ENCODE measurements at places on chromosomes 1 and 21.

- DNase-seq: no peak
- no peaks in the 10 kb centered on the region for H3K27me3 ChIP-seq
- H3K36me3 ChIP-seq: no peaks in the 10 kb centered on the region
Observed at GRCh38 chr21:25323356-25323949, 283.8 kb downstream of the MRPL39 start.

- no peaks in the 10 kb centered on the region for H3K27me3 ChIP-seq
- no peak overlapping the region for H3K27ac ChIP-seq
- H3K36me3 ChIP-seq: no peaks in the 10 kb centered on the region
- no peak overlapping the region for H3K4me3 ChIP-seq
Observed at GRCh38 chr21:42537106-42537742, 23.6 kb downstream of the SLC37A1 start.

- no peaks in the 10 kb centered on the region for H3K36me3 ChIP-seq
- no peak overlapping the region for H3K4me3 ChIP-seq
- no peak for DNase-seq
Observed at GRCh38 chr1:41420860-41421259, 59.6 kb downstream of the FOXO6 start.

DNA sequence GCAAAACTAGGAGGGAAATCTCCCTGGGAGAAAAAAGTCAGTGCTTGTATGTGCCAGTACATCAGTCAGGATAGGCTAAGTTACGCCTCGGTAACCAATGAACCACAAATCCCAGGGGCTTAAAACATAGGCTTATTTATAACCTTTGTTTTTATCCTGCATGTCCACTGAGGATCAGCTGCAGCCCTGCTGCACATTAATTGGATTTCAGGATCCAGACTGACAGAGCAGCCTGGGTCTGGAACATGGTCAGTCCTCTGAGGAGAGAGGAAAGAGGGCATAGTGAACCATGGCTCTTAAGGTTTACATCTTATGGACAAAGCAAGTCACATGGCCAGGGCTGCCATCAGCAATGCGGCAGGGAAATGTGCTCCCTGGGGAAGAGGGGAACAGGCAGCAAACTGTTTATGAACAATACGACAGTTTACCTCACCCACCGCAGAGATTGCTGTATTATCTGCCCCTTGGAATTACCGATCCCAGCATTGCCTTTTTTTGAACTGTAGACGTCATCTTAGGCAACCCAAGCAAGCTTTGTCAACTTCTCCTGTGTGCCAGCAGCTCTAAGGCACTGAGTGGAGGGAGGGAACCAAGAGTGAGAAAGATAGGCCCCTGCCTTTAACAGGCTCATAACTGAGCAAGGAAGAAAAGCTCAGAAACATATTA lies 9.1 kb upstream of the SPRR4 start:
- H3K36me3 ChIP-seq: no peaks in the 10 kb centered on the region
- no peak overlapping the region for H3K4me3 ChIP-seq
- H3K27ac ChIP-seq: no peak overlapping the region
- DNase-seq: no peak
- H3K27me3 ChIP-seq: no peaks in the 10 kb centered on the region

GRCh38 chr1:94061513-94062443 lies 59.2 kb downstream of the ABCA4 start:
- H3K27ac ChIP-seq: peak overlapping the region; percentile 27
- peaks cover 10% of the 10 kb centered on the region for H3K4me1 ChIP-seq
- no peak for DNase-seq
- H3K4me3 ChIP-seq: peak overlapping the region; percentile 20
- H3K27me3 ChIP-seq: no peaks in the 10 kb centered on the region

DNA sequence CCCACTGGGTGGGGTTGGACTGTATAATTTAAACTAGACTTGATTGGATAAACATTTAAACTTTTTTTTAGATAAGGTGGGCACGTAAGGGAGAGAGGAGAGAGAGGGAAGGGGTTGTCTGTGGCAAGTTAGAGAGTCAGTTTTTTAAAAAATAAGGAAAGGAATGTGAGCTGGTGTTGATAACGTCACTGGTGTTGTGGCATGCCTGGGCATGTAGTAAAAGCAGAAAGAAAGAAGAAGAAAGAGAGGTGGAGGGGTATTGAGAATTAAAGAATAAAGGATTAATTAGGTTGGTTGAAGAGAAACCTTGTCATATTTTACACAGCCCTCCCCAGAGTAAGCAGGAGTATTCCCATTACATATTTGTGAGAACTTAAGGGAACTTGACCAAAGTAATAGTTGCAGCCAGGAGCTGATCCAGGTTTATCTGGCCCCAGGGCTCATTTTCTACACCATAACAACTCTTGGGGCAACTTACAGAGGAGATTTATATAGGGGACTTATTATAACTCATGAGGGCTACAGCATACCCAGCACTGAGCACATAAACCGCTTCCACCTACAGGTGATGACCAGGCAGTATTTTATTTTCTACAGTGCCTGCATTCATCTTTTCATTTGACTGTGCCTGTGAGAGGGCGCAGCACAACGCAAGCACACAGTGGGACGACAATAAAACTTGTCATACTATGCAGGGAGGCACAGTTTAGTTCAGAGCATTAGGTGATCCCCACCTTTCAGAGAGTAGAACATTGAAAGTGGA lies 70.2 kb downstream of the CCDC30 start:
- no peaks in the 10 kb centered on the region for H3K36me3 ChIP-seq
- H3K4me3 ChIP-seq: no peak overlapping the region
- H3K27ac ChIP-seq: no peak overlapping the region
- no peaks in the 10 kb centered on the region for H3K4me1 ChIP-seq
- no peaks in the 10 kb centered on the region for H3K27me3 ChIP-seq

DNA sequence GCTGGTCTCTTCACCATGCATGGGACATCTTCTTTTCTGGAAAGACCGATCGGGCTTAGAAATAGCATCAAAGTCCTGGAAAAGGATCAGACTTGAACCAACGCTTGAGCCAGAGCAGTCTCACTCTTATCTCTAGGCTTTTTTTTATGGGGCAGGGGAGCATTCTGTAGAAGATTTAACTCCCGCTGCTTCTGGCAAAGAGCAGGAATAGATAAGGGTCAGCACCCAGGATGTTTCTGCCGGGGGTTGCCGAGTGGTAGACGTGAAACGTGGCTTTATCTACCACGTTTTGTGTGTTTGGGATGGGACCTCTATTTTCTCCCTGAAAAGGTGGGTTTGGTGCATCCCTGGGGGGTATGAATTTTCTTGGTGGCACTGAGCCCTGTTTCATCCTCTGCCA lies 18.8 kb downstream of the SPSB1 start:
- H3K36me3 ChIP-seq: no peaks in the 10 kb centered on the region
- DNase-seq: no peak
- H3K27me3 ChIP-seq: no peaks in the 10 kb centered on the region
- H3K27ac ChIP-seq: no peak overlapping the region

GRCh38 chr1:26016258-26016952 lies 5.2 kb upstream of the EXTL1 start:
- H3K4me3 ChIP-seq: no peak overlapping the region
- DNase-seq: no peak
- no peaks in the 10 kb centered on the region for H3K4me1 ChIP-seq
- H3K36me3 ChIP-seq: no peaks in the 10 kb centered on the region
- H3K27me3 ChIP-seq: no peaks in the 10 kb centered on the region

DNA sequence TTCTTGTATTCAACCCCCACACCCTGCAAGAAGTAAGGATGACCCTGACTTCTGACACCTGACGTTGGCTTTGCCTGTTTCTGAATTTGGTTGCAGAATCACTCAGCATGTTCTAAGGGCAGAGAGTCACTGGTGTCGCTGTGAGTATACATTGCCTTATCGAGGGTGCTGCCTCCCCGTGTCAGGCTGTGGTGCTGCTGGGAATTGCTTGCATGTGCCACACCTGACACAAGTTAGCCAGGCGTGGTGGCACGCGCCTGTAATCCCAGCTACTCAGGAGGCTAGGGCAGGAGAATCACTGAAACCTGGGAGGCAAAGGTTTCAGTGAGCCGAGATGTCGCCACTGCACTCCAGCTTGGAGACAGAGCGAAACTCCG lies 45.9 kb downstream of the WDR4 start:
- no peaks in the 10 kb centered on the region for H3K27me3 ChIP-seq
- no peaks in the 10 kb centered on the region for H3K36me3 ChIP-seq
- no peak overlapping the region for H3K4me3 ChIP-seq
- no peak overlapping the region for H3K27ac ChIP-seq
- DNase-seq: peak; percentile 23

- no peak for DNase-seq
- H3K27me3 ChIP-seq: no peaks in the 10 kb centered on the region
- no peak overlapping the region for H3K27ac ChIP-seq
- no peaks in the 10 kb centered on the region for H3K4me1 ChIP-seq
- no peak overlapping the region for H3K4me3 ChIP-seq
Observed at GRCh38 chr1:243731974-243732625, 117.9 kb downstream of the AKT3 start.

- peaks cover 35% of the 10 kb centered on the region for H3K4me1 ChIP-seq
- H3K27me3 ChIP-seq: no peaks in the 10 kb centered on the region
Observed at GRCh38 chr1:2194319-2194897, at the start of gene FAAP20. FAAP20 (minus strand) TSS chr1:2194772; CDS start chr1:2194749, 23 bp downstream.

DNA sequence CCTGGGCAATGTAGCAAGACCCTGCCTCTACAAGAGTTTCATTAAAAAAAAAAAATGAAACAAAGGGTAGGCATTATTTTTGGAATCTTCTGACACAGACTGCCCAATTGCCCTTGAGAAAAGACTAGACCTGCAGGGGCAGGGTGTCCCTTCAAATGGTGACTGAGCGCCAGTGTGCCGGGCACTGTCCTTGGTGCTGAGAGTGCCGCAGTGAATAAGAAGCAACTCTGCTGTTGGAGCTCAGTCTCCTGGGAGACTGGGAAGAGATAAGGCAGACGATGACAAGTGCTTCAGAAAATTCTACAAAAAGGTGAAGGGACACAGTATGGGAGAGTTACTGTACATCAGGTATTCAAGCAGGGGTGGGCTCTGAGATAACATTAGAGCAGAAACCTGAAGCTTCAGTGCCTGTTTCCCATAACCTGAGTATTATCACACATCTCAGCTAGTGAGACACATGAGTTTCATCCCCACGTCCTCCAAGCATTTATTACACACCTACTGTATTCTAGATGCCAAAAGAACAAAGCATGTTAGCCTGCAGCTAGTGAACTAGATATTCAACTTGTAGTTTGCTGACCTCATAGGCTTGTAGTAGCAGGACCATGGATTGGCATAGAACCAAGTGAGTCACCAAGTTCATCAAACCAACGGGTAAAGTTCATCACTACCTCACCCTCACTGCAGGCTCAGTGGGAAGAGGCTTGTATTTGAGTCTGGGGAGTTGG lies 18.4 kb upstream of the RPL11 start:
- no peak overlapping the region for H3K4me3 ChIP-seq
- no peak overlapping the region for H3K27ac ChIP-seq
- H3K27me3 ChIP-seq: no peaks in the 10 kb centered on the region
- H3K36me3 ChIP-seq: no peaks in the 10 kb centered on the region

- H3K4me1 ChIP-seq: no peaks in the 10 kb centered on the region
- no peak overlapping the region for H3K27ac ChIP-seq
- H3K27me3 ChIP-seq: no peaks in the 10 kb centered on the region
- H3K36me3 ChIP-seq: no peaks in the 10 kb centered on the region
- no peak for DNase-seq
Observed at GRCh38 chr1:157201767-157202166, 63.6 kb upstream of the ETV3 start.

- H3K4me3 ChIP-seq: no peak overlapping the region
- H3K27me3 ChIP-seq: no peaks in the 10 kb centered on the region
- H3K36me3 ChIP-seq: peaks cover 2% of the 10 kb centered on the region
- H3K27ac ChIP-seq: no peak overlapping the region
- no peak for DNase-seq
Observed at GRCh38 chr1:206439205-206439604, 31.1 kb upstream of the IKBKE start.

GRCh38 chr1:203150511-203151297 lies 23.2 kb downstream of the ADORA1 start:
- no peaks in the 10 kb centered on the region for H3K36me3 ChIP-seq
- no peak overlapping the region for H3K27ac ChIP-seq
- DNase-seq: no peak
- H3K4me1 ChIP-seq: peaks cover 14% of the 10 kb centered on the region
- no peaks in the 10 kb centered on the region for H3K27me3 ChIP-seq
- no peak overlapping the region for H3K4me3 ChIP-seq

DNA sequence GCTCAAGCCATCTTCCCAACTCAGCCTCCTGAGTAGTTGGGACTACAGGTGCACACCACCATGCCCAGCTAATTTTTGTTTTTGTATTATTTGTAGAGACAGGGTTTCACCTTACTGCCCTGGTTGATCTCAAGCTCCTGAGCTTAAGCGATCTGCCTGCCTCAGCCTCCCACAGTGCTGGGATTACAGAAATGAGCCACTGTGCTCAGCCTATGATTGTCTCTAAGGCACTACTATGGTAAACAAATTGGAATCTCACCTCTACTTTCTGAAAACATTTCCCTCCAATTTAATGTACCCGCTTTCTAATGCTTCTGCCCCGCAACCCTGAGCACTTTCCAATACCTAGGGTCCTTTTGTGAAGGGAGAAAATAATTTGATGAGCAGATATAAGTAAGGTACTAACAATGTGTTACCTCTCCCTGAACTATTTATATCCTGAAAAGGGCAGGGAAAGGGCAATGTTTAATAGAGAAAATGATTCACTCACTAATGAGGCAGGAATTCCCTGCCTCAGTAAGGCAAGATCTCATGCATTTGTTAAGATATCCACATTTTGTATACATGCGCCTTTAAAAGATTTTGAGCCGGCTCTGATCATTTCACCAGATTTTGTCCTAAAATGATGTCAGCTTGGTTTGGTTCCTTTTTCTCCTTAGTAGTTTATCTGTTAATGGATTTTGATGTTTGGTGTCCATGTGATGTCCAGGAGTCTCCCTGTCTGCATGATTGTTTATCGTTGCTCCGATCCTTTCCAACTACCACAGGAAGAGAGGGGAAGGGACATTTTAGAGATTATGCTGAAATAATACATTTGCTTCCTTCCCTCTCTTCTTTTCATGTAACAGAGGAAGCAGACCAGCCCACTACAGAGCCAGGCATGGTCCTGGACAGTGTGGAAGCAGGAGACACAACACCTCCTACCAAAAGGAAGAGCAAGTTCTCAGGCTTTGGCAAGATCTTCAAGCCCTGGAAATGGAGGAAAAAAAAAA lies 47.3 kb upstream of the RCC1 start:
- H3K4me3 ChIP-seq: no peak overlapping the region
- DNase-seq: no peak
- H3K4me1 ChIP-seq: no peaks in the 10 kb centered on the region
- H3K27ac ChIP-seq: no peak overlapping the region

- H3K4me3 ChIP-seq: no peak overlapping the region
- no peaks in the 10 kb centered on the region for H3K36me3 ChIP-seq
- no peak for DNase-seq
- H3K27me3 ChIP-seq: no peaks in the 10 kb centered on the region
- no peak overlapping the region for H3K27ac ChIP-seq
- no peaks in the 10 kb centered on the region for H3K4me1 ChIP-seq
Observed at GRCh38 chr1:170735366-170736263, 71.7 kb downstream of the PRRX1 start.
